Activated T-helper 9 cell treated with anti-CD3 and anti-CD28 coated beads, Interleukin-2, amount 50 U/mL, for 16 hours (primary cell): ENCODE measurements at places on chromosomes 5 and 9.

DNA sequence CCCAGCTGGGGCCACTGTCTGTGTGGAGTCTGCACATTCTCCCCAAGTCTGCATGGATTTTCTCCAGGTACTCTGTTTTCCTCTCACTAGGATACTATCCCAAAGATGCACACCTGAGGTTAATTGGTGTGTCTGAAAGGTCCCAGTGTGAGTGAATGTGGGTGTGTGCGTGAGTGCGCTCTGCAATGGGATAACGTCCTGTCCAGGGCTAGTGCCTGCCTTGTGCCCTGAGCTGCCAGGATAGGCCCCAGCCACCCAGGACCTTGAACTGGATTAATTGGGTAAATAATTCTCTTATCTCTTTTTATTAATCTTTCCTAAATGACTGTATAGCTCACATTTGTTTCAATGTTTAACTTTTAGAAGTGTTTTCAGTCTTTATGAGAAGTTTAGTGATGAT is 11.5 kb upstream of the PANK3 start:
- DNase-seq = no peak

GRCh38 chr9:136522314-136523237 is 23.3 kb downstream of the NOTCH1 start:
- no peak for DNase-seq

GRCh38 chr9:97987487-97987886 is 4.3 kb downstream of the ANP32B start:
- no peak for DNase-seq

DNA sequence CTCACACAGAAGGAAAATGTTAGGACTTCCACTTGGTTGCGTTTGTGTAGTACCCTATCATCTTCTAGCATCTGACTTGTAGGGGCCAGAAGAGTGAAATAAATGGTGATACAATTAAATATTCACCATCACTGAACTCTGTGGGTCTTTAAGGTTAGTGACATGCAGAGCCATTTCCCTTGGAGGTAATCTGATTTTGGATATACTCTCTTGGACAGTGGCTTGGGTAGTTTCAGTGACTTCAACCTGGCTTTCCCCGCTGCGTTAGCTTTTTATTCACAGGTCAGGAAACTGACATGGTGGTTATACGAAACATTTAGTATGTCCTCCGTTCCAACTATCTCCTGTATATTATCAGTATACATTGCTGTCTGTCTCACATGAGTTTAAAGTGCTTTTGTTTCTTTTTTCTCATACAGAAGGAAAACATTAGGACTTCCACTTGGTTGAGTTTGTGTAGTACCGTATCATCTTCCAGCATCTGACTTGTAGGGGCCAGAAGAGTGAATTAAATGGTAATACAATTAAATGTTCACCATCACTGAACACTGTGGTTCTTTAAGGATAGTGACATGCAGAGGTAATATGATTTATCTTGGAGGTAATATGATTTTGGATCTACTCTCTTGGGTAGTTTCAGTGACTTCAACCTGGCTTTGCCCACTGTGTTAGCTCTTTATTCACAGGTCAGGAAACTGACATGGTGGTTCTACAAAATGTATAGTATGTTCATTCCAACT is 883.6 kb downstream of the TAF11L14 start:
- no peak for DNase-seq

GRCh38 chr5:73151766-73152410 is 21.1 kb upstream of the TMEM174 start:
- DNase-seq = no peak

DNA sequence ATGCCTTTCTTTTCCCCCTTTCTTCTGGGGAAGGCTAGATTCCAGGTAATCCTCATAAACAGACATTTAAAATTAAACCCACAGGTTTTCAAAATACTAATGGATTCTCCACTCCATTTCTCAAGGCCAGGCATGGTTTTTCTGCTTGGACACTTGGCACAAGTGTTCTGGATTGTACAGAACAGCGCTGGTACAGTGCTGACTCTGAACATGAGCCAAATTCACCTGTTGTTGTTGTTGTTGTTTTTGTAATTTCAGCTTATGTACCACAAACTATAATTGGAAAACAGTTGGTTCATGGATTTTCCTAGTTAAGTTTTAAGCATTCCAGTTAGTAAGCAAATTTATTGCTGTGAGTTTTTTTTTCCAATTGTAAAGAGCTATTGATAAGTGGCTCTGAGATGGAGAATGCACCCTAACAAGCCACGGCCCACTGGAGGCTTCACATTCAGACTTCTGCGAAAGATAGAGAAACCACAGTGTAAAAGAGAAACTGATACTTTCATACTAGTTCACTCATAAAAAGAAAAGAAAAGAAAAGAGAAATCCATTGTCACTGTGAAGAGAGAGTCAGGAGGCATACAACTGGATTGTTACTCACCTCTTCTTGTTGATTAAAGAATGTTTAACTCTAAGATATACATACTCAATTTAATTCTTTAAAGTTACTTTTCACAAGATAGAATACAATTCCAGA is 16.2 kb upstream of the ITGA1 start:
- DNase-seq = peak; percentile 21

- no peak for DNase-seq
These were observed 43.1 kb upstream of the ELL2 start for GRCh38 chr5:96004754-96005153.

GRCh38 chr5:180466316-180466715 is 27.9 kb upstream of the CNOT6 start:
- DNase-seq = no peak

- DNase-seq = no peak
These were observed 29.1 kb downstream of the DAP start for GRCh38 chr5:10731913-10732312.

DNA sequence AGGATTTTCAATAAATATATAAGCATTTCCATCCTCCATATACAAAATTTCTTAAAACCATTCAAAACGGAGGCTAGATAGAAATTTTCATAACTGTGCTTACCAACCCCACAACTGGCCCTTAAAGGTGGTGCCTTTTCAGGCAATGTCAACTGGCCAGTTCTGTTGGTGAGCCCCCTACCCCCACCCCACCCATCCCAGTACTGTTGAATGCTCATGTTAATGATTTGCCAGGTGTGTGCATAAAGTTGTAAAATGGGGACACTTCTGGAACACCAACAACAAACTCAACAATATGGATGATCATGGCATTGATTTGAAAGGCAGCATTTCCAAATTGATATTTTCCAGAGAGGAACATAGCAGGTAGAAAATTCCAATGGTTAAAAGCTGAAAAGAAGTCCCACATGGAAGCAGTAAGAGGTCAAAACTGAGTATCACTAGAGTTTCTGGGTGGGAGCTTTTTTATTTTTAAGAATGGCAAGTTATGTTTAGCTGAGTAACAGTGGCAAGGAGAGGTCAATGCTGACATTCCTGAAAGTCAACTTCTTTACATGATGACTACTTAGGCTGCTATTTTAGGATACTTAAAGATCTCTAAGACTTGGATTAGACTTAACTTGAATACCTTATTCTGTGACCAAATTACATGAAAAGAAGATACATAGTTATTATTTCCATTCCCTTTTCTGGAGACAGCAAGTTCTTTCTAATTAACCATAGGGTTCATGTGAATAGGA is 2.7 kb downstream of the LEAP2 start:
- DNase-seq = no peak

DNA sequence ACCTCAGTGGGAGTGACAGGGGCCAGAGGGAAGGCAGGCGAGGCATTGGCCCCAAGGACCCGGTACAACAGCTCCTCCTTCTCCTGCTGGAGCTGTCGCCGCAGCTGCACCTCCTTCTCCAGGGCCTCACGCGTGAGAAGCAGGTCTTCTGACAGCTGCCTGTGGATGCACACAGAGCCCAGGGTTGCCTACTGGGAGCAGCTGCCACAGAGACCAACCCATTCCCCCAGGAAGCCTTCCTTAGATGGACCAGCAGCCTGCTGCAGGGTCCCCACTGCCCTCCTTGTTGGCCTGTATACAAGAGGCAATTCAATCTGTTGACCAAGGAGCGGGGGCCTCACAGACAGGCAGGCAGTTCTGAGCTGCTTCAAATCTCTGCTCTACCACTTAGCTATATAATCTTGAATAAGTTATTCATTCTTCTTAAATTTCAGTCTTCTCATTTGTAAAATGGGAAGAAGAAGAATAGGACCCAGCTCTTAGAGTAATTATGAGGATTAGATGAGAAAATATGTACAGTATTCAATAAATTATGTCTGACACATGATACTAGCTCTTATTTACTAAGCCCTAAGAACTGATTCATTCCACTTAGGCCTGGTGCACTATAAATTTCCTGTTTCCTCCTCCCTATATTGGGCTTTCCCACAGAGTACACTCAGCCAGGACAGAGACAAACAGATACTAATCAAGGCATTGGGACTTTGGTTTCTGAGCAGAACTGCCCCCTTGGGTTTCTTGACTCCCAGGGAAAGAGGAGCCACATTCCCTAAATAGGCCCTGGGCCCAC is 26.1 kb upstream of the ANXA6 start:
- no peak for DNase-seq

- DNase-seq = no peak
These were observed 20.8 kb upstream of the PTBP3 start for GRCh38 chr9:112354081-112354743.
